T follicular helper cell (primary cell): ENCODE measurements at places on chromosomes 13 and 19.

- DNase-seq, result peak; percentile 58
Measured at GRCh38 chr19:4524808-4525562, 6.7 kb upstream of the PLIN4 start.

- DNase-seq, result peak; percentile 77
Measured at GRCh38 chr19:47243776-47244547, 12.4 kb upstream of the CCDC9 start.

DNA sequence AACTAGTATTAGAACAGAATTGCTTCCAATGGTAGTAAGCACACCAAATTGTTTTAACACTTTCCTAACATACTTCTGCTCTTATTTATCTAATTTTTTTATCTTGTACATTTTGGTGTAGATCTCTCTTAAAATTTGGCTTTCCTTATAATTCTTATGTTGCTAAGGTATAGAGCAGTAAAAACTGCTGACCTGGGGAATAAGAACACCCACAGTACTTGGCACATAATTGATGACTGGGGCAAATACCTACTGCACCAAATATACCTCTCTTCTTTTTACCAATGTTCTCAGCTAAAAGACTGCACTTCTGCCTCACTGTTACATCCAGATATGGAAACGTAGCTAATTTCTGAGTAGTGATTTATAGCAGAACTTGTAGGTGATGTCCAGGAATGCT, 642.2 kb downstream of the LIG4 start:
- DNase-seq, result no peak

GRCh38 chr13:99916366-99917103, 55.0 kb downstream of the ZIC5 start:
- DNase-seq, result no peak

- no peak for DNase-seq
Measured at GRCh38 chr13:24280720-24281119, 28.7 kb upstream of the C1QTNF9 start.

DNA sequence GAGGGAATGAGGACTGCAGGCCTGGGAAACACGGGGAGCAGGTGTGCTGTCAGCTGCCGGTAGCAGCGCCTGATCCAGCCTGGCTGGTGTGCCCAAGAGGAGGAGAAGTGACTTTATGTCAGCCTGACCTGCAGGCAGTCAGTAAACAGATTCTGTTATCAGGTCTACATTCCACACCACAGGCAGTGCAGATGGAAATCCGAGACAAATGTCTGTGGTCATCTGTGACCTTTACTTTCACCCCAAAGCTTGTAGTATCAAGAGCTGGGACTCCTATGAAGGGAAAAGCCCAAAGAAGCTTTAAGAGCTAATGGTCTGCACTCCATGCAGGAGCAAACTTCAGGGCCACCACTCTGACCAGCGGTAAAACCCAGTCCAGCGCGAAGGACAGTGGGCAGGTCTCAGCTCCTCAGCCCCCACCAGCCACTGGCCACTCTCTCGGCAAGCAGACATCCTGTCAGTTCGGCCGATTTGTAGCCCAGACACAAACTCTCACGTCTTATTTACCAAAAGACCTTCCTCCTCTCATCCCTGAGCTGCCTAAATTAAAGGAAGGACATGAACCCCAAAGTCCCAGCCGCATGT, 7.7 kb downstream of the EPS15L1 start:
- DNase-seq, result no peak

GRCh38 chr13:26895808-26896466, 135.4 kb upstream of the GPR12 start:
- DNase-seq, result no peak

- no peak for DNase-seq
Measured at GRCh38 chr13:71773531-71773930, 93.5 kb downstream of the DACH1 start.

DNA sequence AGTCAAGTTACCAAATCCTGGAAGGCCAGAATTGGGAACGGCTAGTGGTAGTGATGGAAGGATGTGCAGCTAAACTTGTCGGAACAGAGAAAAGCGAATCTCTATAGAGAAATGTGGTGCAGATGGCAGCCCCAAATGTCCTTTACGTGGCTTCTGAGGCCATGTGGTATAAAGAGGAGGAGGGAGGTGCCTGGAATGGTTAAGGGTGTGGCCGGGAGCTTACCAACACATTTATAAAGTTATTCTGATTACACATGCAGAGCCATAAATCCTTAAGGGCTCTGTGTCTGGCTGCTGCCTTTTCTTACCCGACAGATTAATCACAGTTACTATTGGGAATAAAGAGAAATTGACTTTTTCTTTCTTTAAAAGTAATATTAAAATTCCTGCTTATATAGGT, 190.1 kb downstream of the OXGR1 start:
- no peak for DNase-seq

DNA sequence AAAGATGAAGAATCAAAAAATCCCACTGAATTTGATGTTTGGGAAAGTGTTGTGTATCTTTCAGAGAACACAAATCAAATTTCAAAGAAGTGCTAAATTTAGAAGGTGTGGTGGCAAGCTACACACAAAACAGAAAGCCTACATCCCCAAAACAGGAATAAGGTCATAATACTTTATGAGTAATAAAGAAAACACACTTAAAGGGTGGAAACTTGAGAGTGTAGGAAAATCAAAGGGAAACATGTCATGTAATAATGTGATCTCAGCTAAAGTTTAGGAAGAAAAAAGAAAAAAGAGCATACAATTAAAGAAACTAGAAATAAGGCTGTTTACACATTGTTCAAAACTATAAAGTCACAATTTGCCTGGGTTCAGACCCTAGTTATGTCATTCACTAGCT, 668.7 kb downstream of the PCDH17 start:
- DNase-seq, result no peak

- no peak for DNase-seq
Measured at GRCh38 chr13:106036870-106037269, 498.6 kb downstream of the EFNB2 start.

- DNase-seq, result no peak
Measured at GRCh38 chr19:1575323-1576241, 7.5 kb upstream of the MEX3D start.

- no peak for DNase-seq
Measured at GRCh38 chr19:7130043-7130442, 60.5 kb downstream of the ZNF557 start.

DNA sequence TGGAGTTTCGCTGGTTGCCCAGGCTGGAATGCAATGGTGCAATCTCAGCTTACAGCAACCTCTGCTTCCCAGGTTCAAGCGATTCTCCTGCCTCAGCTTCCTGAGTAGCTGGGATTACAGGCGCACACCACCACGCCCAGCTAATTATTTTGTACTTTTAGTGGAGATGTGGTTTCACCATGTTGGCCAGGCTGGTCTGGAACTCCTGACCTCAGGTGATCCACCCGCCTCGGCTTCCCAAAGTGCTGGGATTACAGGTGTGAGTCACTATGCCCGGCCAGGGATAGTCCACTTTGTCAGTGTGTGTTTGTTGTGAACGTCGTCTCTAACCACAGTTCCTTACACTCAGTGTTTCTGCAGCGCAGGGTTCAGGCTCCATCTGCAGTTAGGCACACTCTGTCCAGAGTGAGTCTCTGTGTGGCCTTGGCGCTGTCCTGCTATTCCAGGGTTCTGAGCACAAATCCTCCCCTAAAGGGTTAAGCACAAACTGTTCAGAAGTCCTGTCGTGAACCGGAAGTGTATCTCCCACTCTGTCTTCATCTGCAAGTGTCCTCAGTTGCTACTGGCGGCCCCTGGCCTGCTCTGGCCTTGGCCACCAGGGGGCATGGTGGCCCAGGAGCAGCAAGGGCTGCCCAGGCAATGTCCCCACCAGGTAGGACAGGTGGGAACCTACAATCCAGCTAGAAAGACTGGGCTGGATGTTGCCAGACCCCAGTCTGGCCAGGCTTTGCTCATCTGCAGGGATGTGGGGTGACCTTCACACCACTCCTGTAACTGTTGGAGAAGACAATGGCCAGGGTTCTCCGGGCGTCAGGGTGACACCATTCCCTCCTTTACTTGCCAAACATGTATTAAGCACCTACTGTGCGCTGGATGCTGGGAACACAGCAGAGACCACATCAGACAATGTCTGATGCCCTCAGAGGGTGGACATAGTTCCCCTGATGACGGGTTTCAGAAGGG, 38.8 kb upstream of the GATAD2A start:
- DNase-seq, result peak; percentile 46

DNA sequence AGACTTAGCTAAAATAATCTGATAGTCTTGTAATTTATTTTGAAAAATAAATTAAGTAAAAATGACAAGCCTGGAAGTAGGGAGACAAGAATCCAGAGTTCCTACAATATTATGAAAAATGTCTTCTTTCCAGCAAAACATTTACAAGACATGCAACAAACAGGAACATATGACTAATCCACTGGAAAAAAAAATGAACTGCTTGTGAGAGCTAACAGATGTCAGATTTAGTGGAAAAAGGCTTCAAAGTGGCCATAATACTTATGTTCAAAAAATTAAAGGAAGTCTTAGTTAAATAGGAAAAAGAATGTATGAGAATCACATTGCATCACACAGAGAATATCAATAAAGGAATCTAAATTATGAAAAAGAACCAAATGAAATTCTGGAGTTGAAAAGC, 2082.0 kb upstream of the PCDH20 start:
- no peak for DNase-seq

- DNase-seq, result no peak
Measured at GRCh38 chr13:27853861-27854260, 61.6 kb downstream of the GSX1 start.

- no peak for DNase-seq
Measured at GRCh38 chr19:17479325-17479791, 9.0 kb downstream of the SLC27A1 start.

DNA sequence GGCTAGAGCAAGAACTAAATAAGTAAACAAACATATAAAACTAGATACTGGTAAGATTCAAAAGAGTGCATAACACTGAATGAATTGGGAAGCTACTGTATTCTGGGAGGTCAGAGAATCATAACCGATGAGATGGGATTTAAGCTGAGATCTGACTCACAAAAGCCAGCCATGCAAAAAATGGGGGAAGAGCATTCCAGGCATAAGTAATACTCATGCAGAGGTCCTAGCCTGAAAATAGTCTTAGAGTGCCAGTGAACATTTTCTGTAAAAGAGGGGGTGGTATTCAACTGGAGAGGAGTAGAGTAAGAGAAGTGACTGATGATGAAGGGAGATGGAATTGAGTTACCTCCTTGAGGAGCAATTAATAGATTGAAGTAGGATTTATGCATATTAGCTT, 872.0 kb upstream of the GPC6 start:
- no peak for DNase-seq

- DNase-seq, result no peak
Measured at GRCh38 chr13:113196970-113197737, 11.3 kb downstream of the PCID2 start.

DNA sequence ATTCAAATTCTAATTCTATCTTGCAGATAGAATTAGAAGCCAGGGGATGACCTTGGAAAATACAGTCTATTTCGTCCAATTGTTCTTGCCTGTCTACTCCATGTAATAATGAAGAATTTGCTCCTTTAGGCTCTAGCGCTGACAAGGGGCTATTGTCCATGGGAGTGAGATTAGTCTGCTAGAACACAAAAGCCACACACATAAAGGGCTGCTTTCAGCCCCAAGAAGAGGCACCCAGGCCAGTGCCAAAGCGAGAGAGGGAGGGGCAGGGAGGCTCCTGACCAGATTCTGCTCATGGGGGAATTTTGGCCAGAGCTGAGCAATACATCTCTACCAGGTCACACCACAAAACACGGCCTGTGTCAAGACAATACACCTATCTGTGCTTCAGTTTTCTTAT, 1306.9 kb downstream of the UQCRFS1 start:
- no peak for DNase-seq

- DNase-seq, result no peak
Measured at GRCh38 chr13:96993634-96994016, 651 bp downstream of the OXGR1 start.

GRCh38 chr13:99347911-99348451, 40.8 kb upstream of the GPR183 start:
- DNase-seq, result no peak

GRCh38 chr19:46144756-46145155, 3.3 kb upstream of the IGFL2 start:
- no peak for DNase-seq

GRCh38 chr19:53182202-53182601, 11.0 kb downstream of the ZNF665 start:
- DNase-seq, result no peak

GRCh38 chr19:21308773-21309172, 20.4 kb downstream of the ZNF708 start:
- no peak for DNase-seq

- DNase-seq, result no peak
Measured at GRCh38 chr19:30719189-30719998, 347.2 kb downstream of the ZNF536 start.

DNA sequence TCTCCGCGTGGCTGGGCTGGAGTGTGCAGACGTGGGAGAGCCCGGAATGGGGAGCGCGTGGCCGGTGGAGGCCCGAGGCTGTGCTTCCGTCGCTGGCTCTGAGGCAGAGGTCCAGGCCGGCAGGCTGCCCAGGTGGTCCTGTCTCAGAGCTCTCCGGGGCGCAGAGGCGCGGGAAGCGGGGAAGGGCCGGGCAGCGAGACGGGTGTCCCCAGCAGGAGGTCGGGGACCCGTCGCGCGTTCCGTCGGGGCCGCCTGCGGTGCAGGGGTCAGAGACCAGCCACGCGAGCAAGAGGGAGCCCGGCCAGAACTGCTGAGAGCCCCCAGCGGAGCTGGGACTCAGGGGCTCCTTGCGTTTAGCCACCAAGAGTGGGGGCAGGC, 1.3 kb upstream of the C1QTNF9 start:
- DNase-seq, result no peak

DNA sequence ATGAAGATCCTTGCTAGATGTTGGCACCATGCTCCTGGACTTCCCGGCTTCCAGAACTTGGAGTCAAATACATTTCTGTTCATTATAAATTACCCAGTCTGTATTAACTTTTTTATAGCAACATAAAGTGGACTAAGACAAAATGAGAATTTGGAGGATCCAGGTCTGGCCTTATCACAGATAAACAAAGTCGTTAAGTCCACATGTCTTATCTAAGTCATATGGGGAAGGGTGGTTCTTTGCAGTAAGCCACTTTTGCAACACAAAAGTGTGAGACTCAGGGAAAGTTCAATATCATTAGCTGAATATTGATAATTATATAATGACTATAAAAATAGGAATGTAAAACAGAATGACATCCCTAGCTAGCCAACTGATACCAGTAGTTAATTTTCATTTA, 91.6 kb upstream of the SIAH3 start:
- DNase-seq, result no peak

DNA sequence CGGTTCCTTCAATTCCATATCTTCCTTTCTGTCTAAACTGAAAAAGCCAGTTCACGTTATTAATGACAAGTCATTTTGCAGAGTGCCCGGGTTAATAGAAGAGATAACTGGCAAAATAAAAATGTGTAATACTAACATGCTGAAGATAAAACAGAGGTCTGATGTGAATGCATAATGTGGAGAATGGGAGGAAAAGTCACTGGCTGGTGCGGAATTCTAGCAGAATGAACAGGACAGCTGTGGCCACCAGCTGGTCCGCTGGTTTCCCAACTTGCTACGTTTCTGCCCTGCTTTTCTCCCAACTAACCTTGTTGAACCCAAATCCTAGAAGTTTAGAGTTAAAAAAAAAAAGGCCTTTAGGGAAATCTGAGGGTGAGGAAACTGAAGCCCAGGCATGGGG, 42.4 kb downstream of the PCDH8 start:
- DNase-seq, result no peak
